ENCODE measurements at places on chromosomes 5 and 9.

GRCh38 chr9:111150181-111150580 lies 111.9 kb upstream of the LPAR1 start:
- no peak for DNase-seq

- DNase-seq = no peak
Observed at GRCh38 chr5:115022303-115022702, 147.4 kb downstream of the TRIM36 start.

DNA sequence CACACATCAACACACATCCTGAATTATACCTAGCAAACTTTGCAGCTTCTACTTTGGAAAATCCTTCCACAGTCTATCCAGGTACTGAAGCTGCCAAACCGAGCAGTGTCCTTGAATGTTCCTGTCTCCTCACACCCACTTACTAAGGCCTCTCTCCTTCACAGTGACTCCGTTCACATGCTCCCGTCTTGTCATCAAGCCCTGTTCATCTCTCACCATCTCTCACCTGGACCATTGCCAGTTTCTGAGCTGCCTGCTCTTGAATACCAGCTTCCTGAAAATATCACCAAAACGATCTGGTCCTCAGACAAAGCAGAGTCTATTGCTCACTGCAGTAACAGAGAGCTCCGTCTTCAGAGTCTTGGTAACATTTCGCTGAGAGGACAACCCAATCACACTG lies 57.4 kb downstream of the GCNT1 start:
- no peak for DNase-seq

- no peak for DNase-seq
Observed at GRCh38 chr9:27329291-27329690, 32.3 kb upstream of the EQTN start.

Data from stimulated activated CD4-positive, alpha-beta T cell treated with anti-CD3 and anti-CD28 coated beads, Interleukin-1b, Interleukin-23, amount 100 ng/mL, for 24 hours (primary cell).